Lower lobe of right lung (tissue), 2 donors: ENCODE measurements at places on chromosomes 11 and 22. TPM values are rescaled to one million over a fixed set of nuclear protein-coding genes. Genes with fewer than 3 reads are reported as not detected.

- DNase-seq, result no peak
Observed at GRCh38 chr11:16953663-16954062, 60.6 kb downstream of the PLEKHA7 start.

DNA sequence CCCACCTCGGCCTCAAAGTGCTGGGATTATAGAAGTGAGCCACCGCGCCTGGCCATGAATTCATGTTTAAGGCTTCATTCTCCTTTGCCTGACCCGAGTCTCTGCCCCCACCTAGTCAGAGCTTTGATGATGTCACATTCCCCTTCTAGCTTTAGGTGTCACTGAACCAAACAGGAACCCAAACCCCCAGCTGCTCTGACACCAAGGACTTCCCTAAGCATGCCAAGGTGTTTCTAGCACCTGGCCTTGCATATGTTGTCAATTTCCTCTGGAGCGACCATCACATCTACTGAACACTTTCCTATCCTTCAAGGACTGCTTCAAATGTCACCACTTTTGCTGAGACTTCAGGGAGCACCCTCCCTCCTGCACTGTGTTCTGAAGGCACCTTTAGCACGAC is 2.3 kb downstream of the F2 start:
- DNase-seq, result no peak

GRCh38 chr22:47944941-47945340 is 1182.5 kb downstream of the TBC1D22A start:
- no peak for DNase-seq

GRCh38 chr11:88017666-88018065 is 157.6 kb downstream of the RAB38 start:
- no peak for DNase-seq

DNA sequence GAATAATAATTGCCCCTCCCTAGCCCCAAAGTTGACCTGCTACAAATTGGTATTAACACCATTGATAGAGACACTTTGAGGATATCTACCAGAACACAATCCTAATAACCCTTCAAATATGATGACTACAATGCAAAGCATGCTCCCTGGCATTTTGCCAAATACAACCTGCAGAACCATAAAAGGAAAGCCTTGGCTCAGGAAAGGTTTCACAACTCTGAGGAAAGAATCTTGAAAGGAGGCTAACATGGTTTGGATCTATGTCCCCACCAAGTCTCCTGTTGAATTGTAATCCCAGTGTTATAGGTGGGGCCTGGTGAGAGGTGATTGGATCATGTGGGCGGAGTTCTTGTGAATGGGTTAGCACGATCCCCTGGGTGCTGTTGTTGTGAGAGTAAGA is 140.4 kb upstream of the ARHGAP42 start:
- no peak for DNase-seq

The YPEL1 gene
- total RNA-seq, result 7.6 TPM

GRCh38 chr11:26350002-26350401 is 18.1 kb downstream of the ANO3 start:
- no peak for DNase-seq

GRCh38 chr11:121207485-121208115 is 85.0 kb upstream of the SC5D start:
- no peak for DNase-seq

GRCh38 chr11:57468276-57468675 is 7.9 kb downstream of the RTN4RL2 start:
- DNase-seq, result no peak

DNA sequence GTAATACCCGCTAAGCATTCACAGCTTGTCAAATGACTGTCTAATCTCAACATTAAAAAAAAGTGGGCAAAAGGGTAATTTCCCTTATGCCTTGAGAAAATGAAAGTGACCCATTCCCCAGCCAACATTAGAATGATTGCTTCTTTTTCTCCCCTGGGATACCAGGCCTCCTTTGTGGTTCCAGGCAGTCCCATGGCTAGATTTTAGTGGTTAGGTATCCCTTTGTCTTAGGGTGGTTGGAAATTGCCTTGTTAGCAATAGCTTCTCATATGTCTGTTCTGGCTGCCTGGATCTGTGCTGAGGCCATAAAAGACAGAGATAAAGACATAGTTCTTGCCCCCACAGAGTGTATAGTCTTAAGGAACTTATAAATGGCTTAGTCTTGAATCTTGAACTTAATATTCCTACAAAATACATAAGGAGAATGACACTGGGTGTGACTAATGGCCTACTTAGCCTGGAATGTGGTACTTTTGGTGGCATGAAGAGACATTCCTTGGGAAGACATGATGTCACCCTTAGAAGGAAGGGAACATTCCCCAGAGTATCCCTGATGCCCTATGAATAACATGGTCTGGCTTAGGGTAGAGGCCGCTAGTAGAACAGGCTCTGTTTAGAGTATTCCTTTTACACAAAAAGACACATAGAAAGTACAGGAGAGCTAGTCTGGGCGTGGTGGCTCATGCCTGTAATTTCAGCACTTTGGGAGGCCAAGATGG is 90.3 kb downstream of the ZBTB16 start:
- no peak for DNase-seq

DNA sequence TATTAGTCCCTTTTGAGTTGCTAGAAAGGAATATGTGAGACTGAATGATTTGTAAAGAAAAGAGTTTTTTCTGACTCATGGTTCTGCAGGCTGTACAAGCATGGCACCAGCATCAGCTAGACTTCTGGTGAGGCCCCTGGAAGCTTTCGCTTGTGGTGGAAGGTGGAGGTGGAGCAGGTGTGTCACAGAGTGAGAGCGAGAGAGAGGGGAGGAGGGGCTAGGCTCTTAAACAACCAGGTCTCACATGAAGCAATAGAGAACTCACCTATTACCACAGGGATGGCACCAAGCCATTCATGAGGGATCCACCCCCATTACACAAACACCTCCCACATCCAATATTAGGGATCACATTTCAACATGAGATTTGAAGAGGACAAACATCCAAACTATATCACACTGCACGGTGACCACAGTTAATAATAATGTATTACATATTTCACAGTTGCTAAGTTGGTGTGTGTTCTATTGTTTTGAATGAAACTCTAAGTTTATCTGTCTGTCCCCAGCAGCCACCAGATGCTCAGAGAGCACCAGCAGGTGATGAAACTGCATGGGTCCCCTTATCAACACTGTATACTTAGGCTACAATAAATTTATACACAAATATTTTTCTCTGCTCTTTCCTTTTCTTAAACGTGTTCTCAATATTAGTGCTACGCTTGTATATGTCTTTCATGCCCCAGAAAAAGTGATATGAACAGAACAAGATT is 14.1 kb downstream of the ZFP91 start:
- DNase-seq, result no peak

The TUB gene
- 5.2 TPM for total RNA-seq

- DNase-seq, result no peak
Observed at GRCh38 chr11:59708537-59708936, 5.1 kb downstream of the OR10V1 start.

The SORL1 gene
- total RNA-seq, result 74.0 TPM

- no peak for DNase-seq
Observed at GRCh38 chr22:23686416-23687024, 4.3 kb upstream of the RGL4 start.

GRCh38 chr11:12058425-12059115 is 50.1 kb upstream of the DKK3 start:
- no peak for DNase-seq

GRCh38 chr22:26918226-26918625 is 260.8 kb downstream of the MIAT start:
- DNase-seq, result no peak

DNA sequence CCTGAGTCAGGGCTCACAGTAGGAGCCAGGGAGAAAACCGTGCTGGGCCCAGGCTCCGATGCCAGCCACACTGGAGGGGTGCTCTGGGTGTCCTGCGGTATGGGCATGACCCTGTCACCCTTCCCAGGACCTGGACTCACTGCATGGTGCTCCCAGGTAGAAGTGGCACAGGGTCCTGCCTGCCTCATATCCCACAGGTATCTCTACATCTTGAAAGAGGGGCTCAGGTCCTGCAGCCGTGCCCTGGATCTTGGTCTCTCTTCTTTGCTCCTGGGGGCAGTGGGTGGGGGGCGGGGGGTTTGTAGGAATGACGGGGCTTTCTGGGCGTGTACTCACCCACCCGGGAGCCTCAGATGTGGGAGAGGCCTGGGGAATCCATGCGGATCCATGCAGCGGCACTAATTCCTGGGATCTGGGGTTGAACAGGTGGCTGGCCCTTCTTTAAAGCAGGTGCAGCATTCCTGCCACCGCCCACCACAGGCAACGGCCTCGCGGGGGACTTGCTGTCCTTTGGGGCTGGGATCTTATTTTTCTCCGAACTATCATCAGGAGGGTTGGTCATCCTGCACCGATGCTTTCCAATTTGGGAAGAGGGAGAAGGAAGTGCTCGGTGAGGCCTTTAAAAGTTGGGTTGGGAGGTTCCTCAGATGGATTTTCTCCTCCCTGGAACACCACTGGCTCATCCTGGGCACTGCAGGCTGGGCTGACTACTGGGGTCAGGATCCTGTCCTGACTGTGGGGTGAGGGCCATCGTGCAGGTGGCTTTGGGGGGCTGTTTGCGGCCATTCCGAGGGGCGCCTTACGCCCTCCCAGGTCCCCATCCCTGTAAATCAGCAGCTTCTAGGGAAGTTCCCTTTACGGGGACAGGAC is 886.4 kb downstream of the BRD1 start:
- DNase-seq, result no peak

GRCh38 chr11:3089236-3090061 is 32.2 kb upstream of the CARS1 start:
- no peak for DNase-seq

GRCh38 chr11:73597336-73597955 is 466 bp downstream of the FAM168A start:
- DNase-seq, result no peak

The FAT3 gene
- 7.9 TPM for total RNA-seq

The CHADL gene
- 3.6 TPM for total RNA-seq

DNA sequence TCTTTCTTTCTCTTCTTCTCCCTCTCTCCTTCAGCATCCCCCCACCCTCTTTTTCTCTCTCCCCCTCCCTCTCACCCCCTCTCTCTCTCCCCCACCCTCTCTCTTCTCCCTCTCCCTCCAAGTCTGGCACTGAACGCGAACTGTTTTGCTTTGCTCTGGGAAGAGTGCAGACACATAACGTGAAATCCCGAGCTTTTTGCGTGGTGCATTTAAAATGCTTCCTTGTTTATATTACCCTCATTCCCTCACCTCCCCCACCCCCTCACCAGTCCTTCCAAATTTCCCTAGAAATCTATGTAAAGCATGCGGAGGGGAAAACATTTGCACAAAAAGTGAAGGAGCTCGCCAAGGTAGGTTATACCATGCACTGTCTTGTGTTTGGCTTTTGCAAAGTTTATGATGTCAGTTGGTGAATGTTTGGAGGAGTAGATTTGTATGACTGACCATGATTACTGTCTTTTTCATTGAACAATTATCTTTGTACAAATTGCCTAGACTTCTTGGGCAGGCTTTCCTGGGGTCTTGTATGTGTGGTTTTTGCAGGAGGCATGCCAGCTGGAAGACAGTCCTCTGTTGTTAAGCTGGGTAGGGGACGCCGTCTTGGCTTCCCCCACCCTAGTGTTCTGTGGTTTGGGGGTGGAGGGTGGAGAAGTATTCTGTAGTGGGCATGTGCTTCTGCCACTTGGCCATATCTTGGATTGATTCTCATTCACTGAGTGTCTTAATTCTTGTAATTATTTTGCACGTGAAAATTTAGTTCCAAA is 123.7 kb upstream of the HSD17B12 start:
- DNase-seq, result no peak

- no peak for DNase-seq
Observed at GRCh38 chr22:19359554-19360299, 68.2 kb upstream of the CLTCL1 start.

The NXPE2 gene
- 0.38 TPM for total RNA-seq

The PSMA1 gene
- 121 TPM for total RNA-seq

The DKK3 gene
- 111 TPM for total RNA-seq

The OR5P2 gene
- total RNA-seq, result 2.2 TPM

The APOA1 gene
- 3.7 TPM for total RNA-seq

- DNase-seq, result no peak
Observed at GRCh38 chr11:9367551-9367950, 16.9 kb upstream of the IPO7 start.

The LBHD1 gene
- 11.1 TPM for total RNA-seq

The PRRG4 gene
- total RNA-seq, result 12.0 TPM

The TRIM44 gene
- 62.8 TPM for total RNA-seq

The SYT9 gene
- total RNA-seq, result 0.18 TPM
